ENCODE measurements at places on chromosomes 12 and 14.

DNA sequence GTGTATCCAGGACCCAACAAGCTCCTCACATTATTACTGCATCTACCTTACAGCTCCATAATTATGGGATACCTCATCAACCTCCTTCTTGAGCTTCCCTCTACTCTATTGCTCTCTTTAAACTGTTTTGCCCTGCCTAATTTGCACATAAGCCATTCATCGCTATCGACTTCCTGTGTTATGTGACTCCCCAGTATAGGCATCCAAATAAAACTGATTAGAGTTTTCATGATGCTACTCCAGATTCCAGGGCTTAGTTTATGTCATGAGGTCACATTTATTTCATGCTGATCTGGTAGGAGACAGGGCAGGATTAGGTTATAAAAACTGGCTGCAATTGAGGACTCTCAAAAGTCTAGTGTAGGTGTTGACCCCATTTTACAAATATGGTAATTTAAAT, 569.9 kb upstream of the MGAT4C start:
- no peak for DNase-seq

- no peak for DNase-seq
These were observed 273.9 kb downstream of the DIO2 start for GRCh38 chr14:79937433-79937832.

DNA sequence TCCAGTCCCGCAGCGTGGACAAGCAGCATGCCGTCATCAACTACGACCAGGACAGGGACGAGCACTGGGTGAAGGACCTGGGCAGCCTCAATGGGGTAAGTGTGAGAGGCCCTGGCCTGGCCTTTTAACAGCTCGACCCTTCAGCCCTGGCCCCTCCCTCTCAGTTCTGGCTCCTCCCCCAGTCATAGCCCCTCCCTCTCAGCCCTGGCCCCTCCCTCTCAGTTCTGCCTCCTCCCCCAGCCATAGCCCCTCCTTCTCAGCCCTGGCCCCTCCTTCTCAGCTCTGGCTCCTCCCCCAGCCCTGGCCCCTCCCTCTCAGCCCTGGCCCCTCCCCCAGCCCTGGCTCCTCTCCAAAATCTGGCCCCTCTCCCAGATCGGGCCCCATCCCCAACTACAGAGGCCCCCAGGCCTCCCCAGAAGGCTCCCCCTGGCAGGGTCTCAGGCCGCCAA, 11.2 kb downstream of the CEP170B start:
- no peak for DNase-seq

DNA sequence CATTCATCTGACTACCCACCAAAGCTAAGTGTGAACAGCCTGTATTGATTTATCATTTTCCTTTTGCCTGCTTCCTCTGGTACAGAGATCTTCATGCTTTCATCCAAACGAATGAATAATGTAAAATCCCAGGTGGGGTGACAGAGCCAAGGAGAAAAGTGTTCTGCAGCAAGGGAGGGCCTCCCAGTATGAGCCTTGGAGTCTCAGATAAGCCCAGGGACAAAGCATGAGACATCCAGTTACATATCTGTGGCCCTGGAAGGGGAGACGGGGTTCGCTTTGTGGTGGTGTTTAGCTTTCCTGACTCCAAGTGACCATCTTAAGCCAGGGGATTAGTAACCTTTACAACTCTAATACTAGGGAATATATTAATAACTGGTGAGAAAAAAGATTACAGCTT, 177.1 kb downstream of the ETV6 start:
- no peak for DNase-seq

GRCh38 chr12:42977451-42978230, 388.1 kb upstream of the PRICKLE1 start:
- DNase-seq = no peak

DNA sequence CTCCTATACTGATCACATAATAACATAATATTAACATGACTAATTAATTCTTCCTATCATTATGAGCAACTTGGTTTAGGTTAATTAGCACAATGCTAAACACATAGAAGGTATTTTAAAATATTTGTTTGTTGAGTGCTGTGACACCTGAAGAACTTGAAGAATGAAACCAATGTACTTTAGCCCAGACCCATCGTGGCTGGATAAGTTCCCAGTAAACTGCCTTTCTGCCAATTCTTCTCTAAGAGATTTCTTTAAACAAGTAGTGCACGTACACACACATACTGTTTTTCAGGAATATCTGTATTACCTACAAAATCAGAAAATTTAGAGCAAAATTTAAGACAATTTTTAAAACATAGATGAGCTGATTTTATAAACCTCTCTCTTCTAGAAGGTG, 207.4 kb upstream of the SSTR1 start:
- DNase-seq = no peak

- DNase-seq = peak; percentile 34
These were observed 802 bp downstream of the SUSD6 start for GRCh38 chr14:69612014-69612782.

- no peak for DNase-seq
These were observed 261.7 kb upstream of the FKBP4 start for GRCh38 chr12:2533036-2533435.

GRCh38 chr12:40248585-40249297, 23.9 kb downstream of the LRRK2 start:
- DNase-seq = no peak

DNA sequence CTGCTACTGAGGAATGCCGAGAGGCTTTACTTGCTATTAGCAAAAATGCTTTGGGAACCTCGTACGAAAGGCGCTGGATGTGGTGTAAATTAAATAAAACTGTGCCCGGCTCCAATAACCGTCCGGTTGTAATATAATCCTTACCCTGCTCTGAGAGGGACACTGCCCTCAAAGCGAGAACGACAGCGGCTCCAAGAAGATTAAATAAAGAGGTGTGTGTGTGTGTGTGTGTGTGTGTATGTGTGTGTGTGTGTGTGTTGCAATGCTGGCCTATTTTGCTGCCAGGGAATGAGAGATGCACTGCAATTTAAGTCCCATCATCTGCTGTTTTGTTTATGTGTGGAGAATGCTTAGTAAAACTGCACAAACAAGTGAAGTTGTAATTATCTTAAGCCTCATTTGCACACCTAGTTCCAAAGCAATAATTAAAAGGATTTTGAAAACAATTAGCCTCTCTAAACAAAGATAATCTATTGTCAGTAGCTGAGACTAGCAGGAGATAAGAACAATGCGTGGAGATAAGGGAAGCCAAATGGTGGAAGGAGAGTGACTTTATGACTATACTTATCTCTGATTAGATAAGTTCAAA, 1.2 kb upstream of the SIX1 start:
- no peak for DNase-seq

DNA sequence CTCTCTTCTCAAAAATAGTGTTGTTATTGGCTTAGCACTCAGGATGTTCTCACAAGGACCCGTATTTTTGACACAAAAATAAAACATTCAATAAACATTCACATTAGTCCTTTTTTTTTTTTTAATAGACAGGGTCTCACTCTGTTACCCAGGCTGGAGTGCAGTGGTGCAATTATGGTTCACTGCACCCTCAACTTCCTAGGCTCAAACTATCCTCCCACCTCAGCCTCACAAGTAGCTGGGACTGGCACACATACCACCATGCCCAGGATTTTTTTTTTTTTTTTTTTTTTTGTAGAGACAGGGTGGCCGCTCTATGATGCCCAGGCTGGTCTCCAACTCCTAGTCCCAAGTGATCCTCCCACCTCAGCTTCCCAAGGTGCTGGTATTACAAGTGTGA, 27.0 kb downstream of the PPP1R13B start:
- no peak for DNase-seq

DNA sequence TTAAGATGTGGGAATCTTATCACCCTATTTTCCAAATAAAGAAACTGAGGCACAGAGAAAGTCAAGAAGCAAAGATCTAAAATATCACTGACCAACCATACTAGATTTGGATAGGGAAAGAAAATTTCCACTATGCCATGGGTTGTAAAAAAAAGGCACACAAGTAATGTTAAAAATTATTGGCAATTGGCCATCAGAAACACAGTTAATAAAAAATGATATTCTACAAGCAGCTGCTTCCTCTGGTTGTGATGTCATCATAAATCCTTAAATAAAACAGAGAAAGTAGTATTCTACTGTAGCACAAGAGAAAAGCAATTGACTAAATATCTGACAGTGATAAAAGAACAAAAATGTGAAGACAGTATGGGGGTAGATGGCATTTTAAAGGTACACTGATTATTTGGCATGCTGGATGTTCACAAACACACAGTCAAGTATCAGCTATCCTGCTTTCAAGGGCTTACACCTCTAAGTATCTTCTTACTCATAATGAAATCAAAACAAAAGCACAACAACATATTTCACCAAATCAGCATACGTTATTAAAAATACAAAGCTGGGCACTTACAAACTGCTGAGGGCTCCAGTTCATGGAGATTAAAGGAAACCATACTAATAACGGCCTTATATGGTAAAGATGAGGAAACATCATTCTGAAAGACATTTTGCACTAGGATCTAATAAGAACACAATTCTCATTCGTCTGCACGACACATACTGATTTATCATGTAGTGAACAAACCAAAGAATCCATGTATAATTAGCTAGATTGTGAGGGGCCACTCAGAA, 45.7 kb downstream of the CORO1C start:
- DNase-seq = no peak

DNA sequence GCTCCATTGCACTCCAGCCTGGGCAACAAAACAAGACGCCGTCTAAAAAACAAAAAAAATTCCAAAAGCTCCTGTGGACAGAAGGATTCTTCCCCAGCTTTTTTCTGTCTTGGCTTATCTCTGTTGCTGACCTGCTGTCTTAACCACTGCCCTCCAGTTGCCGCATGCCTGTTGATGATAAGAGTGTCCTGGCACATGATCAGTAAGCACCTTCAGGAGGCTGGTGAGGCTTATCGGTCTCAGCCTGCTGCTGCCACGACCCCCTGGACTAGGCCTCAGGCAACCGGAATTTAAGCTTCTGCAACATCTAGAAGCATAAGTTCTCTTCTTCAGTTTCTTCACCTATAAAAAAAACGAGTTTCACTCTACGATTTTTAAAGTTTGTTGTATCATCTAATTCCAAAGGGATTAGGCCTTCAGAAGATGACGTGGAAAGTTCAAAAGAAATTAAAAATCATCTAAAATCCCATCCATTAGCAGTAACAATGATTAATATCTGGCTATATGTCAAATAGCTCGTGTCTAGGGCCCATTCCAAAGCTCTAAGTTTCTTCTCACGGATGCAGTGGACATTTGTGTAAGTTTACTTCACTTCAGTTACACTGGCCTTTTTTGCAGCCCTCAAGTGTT, 46.4 kb downstream of the RESF1 start:
- DNase-seq = no peak

DNA sequence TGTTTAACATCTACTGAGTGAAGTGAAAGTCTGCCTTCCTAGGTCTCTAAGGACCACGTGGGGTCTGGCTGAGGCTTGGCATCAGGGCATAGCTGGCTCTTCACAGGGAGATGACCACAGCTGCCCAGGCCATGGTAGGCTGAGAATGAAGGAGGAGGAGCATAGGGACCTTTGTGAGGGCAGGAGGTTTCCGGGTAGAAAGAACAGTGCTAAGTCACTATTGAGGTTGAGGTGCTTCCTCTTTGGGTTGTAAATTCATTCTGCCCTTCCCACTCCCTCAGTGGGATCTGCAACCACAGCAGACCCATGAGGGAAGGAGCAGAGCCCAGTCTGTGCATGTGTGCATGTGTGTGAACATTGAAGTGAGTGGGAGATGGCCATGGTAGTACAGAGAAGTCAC, 909.6 kb downstream of the VRK1 start:
- DNase-seq = no peak

DNA sequence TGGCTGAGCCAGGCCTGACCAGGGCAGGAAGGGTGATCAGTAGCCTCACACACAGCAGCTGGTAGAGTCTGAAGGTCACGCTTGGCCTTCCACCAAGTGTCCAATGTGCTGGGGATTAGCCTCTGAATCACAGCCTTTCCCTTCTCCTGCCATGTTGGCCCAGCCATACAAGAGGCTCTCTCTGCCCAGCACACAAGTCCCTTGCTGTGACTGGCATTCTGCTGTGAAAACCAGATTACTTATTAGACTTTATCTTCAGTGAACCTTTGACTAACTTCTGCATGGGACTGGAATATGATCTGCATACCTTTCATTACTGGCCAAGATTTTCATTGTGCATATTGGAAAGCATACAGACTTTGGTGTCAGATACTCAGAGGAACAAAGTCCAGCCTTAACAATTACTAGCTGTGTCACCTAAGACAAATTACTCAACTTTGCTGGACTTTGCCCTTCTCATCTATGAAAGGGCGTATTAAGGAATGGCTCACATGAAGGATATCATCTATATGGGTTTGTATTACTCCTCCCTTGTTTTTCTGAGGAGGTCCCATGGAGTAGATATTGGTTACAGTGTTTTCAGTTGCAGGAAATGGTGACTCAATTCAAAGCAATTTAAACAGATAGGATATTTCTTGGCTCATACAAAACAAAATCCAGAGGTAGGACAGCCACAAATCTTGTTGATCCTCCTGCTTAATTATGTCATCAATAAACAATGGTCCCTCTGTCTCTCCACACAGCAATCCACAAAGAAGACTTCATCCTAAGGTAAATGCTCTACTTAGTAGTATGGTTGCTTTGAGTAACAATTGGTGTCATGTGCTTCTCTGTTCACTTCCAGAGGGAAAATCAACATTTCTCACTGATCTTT, 99.6 kb downstream of the DYRK2 start:
- no peak for DNase-seq

DNA sequence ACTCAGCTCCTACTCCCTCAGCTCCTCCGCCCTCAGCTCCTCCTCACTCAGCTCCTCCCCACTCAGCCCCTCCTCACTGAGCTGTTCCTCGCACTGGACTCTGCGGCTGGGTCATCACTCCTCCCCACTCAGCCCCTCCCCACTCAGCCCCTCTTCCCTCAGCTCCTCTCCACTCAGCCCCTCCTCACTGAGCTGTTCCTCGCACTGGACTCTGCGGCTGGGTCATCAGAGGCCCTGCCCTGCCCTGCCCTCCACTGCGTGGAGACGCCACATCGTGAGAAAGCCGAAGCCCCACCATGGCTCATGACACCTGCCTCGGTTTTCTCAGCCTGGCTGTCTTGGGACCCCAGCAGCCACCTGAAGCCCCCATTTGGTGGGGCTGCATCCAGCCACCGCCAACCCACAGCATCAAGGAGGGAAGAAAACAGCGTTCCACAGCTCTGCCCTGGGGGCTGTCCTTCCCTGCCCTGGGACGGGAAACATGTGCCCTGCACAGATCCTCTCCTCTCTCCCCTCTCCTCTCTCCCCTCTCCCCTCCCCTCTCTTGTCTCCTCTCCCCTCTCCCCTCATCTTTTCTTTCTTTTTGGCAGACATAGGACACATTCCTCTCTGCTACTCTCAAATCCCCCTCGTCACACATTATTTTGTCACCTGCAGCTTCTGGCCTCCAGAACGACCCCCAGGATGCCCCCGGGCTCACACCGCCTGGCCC, 17.7 kb downstream of the NOC4L start:
- no peak for DNase-seq
